Suppressor macrophage treated with lipopolysaccharide for 1 hour (primary cell): ENCODE measurements at places on chromosomes 5 and 9.

GRCh38 chr9:126089789-126090188 is 236.8 kb upstream of the MVB12B start:
- DNase-seq: no peak

DNA sequence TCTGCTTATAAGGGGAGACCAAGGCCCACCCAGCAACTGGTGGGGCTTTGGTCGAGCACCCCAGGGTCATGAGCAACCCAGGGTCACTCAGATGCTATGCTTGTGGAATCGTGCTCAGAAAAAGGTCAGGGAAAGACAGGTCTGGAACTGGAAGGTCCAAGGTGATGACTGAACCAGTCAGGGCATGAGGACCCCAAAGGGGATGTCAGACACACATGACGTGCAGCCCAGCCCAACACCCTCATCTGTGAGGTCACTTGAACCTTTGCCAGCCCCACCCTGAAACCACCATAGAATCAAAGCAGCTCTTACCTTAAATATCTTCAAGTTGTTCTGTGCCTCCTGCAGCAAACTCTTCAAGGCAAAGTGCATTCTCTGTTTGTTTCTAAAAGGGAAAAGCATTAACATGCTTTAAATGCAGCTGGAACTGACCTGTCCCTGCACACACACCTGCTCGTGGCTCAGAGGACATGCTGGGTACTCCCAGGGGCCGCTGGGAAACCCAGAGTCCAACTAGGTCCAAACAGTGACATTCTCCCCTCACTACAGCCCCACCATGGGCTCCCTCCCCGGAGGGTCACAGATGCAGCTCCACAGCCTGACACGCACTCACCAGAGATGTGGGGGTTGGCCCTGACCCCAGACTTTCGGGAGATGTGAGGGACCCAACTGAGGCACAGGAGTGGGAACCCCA is 29.4 kb downstream of the IPPK start:
- DNase-seq: no peak

DNA sequence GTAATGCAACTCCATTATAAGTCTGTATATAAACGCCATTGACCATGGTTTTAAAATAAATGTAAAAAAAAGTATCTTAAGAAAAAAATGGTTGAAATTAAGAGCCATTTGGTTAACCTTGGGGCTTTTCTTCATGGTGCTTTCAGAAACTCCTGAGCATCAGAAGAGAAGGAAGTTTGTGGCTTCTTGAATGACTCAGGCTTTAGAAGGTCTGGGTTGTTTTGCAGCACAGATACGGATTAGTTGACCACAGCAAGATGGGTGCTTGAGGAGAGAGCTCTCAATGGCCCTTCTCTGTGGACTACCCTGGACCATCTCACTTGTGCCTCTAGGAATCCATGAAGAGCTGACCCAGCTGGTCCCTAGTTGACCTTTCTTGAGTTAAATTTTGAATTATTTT is 189.5 kb downstream of the TMEM38B start:
- DNase-seq: peak; percentile 31

- DNase-seq: no peak
Measured at GRCh38 chr9:127050152-127050551, 72.3 kb downstream of the ANGPTL2 start.

DNA sequence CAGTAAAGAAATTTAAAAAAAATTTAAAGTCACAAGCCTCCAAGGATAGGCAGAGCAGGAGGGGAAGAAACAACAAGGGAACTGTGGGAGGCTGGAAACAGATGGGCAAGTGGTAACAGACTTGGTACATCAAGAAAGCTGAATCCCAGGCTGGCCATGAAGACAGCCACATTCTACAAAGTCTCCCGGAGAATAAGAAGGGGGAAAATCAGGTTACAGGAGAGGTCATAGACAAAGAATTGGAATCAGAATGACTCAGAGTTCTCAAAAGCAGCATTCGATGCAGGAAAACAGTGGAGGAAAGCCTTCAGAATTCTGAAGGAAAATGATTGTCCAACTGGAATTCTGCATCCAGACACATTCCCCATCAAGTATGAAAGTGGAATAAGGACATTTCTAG is 129.7 kb downstream of the ADAMTS2 start:
- no peak for DNase-seq

GRCh38 chr5:123754908-123755307 is 242.9 kb downstream of the CSNK1G3 start:
- no peak for DNase-seq

DNA sequence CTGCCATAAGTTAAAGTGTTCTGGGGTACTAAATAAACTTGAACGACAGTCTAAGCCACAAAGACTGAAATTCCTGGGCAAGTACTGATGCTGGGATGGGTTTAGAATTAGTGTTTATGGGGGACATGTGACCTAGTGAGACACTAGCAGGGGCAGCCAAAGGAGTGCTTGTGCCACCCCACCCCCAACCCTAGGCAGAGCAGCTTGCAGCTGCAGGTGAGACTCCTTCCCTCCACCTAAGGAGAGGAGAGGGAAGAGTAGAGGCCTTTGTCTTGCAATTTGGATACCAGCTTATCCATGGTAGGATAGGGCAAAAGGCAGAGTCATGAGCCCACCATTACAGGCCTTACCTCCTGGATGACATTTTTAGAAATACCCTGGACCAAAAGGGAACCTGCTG is 28.7 kb upstream of the PDE4D start:
- no peak for DNase-seq

GRCh38 chr5:45385321-45386058 is 310.7 kb downstream of the HCN1 start:
- DNase-seq: no peak

- no peak for DNase-seq
Measured at GRCh38 chr5:128630121-128630520, 92.1 kb upstream of the FBN2 start.

DNA sequence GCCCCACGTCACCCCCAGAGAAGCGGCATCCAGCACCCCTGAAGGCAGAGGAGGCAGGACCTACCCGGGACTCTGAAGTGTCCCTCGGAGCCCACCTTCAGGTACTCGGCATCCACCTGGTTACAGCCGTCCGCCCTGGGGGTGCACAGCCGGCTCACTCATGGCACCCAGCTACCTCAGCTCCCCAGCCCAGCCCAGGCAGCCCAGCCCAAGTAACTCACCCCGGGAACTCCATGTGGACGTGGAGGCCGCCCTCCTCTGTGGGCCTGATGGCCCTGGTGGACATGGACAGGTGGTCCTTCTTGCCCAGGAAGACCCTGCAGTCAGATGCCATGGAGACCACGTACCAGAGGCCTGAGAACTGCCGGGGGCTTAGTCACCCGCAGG is 676 bp downstream of the LCN15 start:
- DNase-seq: no peak

DNA sequence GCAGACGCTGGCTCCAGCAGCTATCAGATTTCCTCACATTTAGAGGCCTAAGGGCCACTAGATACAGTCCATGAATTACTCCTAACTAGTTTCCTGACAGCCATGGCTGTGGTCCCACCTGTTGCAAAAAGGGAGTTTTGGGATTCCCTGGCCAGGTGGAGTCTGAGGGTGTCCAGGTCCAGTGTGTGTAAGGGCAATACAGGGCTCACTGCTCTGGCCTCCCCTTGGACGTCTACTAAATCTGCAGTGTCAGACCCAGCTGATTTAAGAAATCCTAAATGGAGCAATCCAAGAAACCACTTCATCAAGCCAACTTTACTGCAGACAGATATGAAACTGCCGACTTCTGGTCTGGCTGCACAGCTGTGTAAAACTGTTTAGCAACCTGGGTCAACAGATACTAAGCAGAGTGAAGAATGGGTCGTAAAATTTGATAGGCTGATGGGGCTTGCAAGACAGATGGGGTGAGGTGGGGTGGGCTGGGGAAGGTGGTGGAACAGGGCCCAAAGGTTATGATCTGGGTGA is 116.4 kb downstream of the GADD45G start:
- peak; percentile 84 for DNase-seq

GRCh38 chr9:128898845-128899565 is 17.1 kb downstream of the LRRC8A start:
- DNase-seq: no peak

GRCh38 chr5:129120158-129120581 is 25.6 kb downstream of the ISOC1 start:
- no peak for DNase-seq

DNA sequence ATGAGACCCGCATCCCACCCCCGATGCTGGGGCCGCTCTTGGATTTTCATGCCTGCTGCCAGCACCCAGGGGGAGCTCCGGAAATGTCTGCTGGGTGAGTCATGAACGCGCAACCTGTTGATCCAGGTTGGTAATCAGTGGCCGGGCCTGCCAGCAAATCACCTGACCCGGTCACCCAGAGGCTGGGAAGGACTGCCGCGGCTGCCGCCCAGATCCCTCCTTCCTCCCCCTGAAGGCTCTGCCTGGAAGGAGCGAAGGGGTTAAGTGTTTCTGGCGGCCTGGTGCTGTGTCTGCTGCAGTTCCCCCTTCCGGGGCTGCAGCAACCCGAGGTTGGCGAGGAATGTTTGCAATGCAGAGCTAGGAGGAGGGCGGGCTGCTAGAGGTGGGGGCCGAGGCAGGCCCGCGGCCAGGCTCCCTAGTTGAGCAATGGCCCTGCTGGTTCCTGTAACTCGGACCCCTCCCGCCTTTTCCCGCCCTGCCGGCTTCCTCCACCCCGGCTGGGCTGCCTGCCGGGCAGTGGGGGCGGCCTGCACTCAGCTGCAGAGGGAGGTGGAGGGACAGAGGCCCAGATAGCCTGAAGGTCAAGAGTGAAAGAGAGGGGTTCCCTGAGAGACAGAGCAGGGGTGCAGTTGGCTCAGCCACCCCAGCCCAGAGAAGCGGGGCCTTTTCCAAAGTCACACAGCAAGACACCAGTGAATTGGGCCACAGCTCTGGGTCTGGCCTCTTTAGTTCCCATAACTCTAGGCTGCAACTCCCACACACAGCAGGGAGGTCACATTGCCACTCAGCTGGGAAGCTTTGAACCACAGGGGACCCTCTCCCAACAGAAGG is 156.3 kb upstream of the IER5L start:
- DNase-seq: peak; percentile 82

DNA sequence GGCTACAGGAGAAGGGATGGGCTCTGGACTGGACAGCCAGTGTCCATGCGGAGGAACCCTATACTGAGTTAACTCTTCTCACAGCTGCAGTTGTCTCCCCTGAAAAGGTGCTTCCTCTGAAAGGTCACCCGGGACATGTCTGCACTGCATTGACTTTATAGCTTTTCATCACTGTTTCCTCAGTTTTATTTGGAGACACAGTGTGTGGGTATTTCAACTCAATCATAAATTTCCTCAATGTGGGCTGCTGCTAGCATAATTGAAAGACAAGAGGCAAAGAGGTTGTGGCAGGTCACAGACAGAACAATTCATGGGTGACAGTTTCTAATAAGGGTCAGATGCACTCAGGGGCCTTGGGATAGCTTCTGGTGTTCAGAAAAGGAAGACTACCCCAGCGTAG is 336.8 kb downstream of the KDM4C start:
- no peak for DNase-seq

- DNase-seq: no peak
Measured at GRCh38 chr5:65150599-65151304, 331.0 kb downstream of the ADAMTS6 start.

DNA sequence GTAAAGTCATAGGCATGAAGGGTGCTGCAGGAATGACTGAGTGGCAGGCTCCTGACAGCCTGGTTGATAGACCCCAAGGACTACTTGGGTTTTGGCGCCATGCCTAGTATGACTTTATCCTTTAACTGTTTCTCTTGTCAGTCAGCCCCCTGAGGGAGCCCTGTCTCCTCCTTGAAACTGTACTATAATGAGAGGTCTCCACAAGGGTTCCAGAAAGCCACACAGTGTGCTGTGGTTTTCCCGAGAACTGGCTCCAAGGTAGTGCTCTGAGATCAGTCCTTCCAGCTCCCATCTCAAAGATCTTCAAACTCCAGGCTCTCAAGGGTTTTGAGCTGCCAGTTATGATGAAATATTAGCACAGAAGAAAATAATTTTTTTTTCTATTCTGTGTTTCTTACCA is 26.7 kb upstream of the TNC start:
- no peak for DNase-seq

DNA sequence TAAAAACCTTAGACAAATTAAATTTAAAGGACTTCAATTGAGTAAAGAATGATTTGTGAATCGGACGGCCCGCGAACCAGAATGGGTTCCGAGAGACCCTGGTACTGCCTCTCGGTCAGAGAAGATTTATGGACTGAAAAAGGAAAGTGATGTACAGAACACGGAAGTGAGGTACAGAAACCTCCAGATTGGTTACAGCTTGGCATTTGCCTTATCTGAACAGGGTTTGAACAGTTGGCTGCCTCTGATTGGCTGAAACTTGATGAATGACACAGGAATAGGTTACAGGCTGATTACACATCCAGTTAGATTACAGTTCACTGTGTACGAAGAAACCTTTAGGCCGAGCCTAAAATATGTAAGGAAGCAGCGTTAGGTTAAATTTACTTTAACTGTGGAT is 156.5 kb upstream of the EGFLAM start:
- no peak for DNase-seq
